Astrocyte (in vitro differentiated cells and primary cell): ENCODE measurements at places on chromosomes 7 and 10.

DNA sequence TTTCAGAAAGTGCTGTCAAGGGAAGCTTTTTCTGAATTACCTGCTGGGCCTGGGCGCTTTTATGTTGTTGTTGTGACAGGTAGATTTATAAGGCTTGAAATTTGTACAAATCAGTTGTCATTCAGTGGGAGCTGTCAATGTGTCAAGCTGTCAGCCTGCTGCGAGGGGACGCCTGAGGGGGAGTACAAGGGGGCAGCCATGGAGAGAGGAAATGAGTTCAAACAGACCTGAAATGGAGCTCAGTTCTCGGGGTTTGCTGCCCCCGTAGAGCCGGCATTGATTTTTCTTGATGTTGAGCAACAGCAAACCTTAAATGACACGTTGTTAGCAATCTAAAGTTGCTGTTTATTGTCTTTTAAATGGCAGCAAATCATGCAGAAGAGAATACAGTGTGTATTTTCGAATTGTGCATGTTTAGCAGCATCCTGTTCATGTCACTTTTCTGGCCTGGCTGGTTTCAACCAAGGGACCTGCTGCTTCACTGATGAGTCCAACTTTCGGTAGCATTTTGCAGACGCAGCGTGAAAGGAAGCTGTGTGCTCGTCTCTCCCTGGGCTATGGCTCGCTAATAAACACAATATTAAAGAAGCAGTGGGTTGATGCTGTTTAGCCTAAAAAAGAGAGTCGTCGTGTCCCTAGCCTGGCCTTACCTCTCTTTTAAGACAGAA is 166.5 kb downstream of the LRMDA start:
- DNase-seq, result no peak

GRCh38 chr10:23204773-23205172 is 12.7 kb downstream of the PTF1A start:
- no peak for DNase-seq

- DNase-seq, result no peak
Measured at GRCh38 chr7:154442939-154443338, 390.7 kb downstream of the DPP6 start.

- no peak for DNase-seq
Measured at GRCh38 chr7:47937065-47937687, 11.1 kb downstream of the PKD1L1 start.

- DNase-seq, result no peak
Measured at GRCh38 chr10:132479603-132480221, 57.9 kb upstream of the INPP5A start.
